Stimulated activated CD8-positive, alpha-beta memory T cell treated with anti-CD3 and anti-CD28 coated beads, Interleukin-7, amount 100 ng/mL, for 48 hours (primary cell): ENCODE measurements at places on chromosomes 5 and 9.
A peak's percentile ranks its signal among the peaks of the same experiment; 100 is the strongest.

DNA sequence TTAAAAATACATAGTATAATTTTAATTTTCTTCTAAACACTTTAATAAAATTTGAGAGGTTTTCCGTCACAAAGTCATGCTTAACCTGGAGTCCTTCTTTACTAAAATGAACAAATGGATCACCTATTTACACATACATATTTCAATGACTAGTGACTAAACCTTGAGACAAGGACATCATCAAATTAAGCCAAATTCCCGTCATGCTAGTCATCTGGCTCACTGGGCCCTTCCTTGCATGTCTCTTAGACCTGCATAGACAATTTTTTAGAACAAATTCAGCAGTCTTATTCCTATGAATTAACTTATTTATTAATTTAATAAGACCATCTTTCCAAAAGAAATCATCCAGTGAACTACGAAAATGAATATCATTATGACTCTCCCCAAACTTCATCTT is 26.6 kb downstream of the ERAP2 start:
- DNase-seq, result no peak

DNA sequence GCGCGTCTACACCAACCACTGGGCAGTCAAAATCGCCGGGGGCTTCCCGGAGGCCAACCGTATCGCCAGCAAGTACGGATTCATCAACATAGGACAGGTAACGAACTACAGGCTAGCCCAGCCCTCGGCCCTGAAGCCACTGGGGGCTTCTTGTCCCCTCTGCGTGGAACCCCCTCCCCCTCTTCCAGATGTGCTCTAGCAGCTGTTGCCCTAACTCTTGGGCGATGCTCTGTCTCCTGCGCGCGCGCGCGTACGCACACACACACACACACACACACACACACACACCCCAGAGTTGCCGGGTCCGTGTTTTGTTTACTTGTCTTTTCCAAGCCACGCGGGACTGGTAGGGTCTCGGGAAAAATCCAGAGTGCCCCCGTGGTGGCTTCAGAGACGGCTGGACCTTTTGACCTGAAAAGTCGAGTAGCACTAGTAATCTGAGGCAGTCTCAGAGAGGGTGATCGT is 836 bp downstream of the PCSK5 start:
- no peak for DNase-seq

DNA sequence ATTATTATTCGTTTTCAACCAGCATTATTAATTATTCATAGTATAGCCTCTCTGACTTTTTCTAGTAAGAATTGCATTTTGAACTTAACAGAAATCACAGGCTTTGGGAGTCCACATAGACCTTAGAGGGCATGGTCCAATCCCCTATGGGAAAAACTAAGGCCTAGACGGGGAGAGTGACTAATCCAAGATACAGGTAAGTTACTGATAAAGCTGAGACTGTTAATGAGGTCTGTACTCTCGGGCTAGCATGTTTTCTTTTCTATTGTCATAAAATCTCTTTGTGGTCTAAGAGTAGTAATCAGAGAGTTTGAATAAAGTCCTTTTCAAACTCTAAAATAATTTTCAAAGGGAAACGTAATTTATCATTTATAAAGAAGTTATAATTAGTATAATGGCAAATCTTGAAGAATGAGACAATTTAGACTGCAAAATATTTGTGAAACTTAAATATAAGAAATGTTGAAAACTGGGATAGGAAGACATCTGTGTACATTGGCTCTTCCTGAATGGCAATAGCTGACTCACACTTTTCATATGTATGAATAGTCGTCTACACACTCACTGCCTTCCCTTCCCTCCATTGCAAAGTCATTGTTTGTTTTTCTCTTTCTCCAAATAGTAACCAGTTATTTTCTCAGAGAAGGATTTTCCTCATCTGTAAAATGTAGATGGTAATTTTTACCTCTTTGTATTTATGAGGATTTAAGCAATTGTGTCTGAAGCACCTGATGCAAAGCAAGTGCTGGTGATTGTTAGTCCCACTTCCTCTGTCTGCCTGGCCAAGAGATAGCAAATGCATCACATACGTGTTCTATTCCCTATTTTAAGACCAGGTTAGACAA is 207.9 kb upstream of the CD180 start:
- DNase-seq, result no peak

DNA sequence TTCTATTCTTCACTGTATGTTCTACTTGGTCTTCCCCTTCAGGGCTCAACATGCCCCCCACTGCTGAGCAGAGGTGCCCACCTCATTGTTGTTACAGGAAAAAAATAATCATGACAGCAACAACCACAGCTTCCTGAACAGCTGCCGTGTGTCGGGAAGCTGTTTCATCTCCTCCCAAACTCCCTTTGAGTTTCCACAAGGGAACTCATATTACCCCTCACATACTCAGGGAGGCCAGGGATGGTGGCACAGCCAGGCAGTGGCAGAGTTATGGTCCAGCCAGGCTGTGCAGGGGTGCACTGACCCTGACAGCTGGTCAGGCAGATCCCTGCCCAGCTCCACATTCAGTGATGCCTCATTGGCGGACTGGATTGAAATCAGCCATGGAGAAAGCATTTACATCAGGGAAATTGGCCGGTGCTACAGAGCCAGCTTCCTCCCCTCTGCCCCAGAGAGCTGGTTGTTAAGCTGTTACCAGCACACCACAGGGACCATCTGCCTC is 37.3 kb downstream of the SARDH start:
- DNase-seq, result no peak

GRCh38 chr5:132377738-132378137 is 8.2 kb downstream of the SLC22A5 start:
- no peak for DNase-seq

DNA sequence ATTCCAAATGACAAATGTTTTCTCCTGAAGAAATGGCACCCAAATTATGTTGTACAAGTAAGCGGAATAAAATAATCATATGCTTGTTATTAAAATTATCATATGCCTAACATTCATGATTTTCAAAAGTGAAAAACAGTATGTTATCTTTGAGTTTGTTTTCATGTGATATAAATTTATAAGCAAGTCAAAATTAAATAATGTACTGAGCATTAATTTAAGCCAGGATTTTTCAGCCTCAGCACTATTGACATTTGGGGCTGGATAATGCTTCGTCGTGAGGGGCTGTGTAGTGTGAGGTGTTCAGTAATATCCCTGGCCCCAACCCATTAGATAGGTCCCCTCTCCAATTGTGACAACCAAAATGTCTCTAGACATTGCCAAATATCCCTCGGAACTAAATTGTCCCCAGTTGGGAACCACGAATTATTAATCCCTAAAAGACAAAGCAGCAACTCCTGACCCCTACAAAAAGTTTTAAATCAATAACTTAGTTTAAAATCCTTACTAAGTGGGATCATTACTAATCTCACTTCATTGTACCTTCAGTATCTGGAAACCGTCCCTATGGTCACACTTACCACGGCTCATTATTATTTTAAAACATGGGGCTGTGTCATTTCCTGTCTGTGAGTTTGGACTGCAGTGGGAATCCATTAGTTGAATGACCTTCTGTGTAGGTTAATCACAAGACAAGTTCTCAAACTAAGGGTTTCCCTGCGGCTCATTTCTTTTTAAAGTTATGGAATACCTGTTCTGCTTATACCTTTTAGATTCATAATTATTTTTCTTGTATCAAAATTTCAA is 1.3 kb upstream of the NNT start:
- no peak for DNase-seq

GRCh38 chr5:174295702-174296436 is 250.4 kb downstream of the NSG2 start:
- DNase-seq, result no peak

DNA sequence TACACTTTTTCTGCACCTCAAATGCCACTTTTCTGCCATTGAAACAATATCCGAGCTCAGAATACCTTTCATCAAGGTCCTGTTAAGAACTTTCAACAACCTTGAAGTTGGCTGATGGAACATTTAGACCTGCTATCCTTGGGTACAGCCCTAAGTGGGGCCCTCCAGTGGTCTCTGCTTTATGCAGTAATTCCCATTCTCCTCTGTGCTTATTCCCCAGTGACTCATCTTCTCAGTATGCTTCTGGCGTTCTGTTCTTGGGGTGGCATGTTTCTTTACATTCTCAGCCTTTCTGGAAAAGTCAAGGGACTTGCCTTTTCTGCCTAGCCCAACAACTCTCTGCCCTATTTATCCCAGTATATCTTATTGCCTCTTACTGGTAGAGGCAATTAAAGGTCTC is 7.1 kb downstream of the ANP32B start:
- no peak for DNase-seq

GRCh38 chr9:73074176-73074708 is 77.4 kb upstream of the ANXA1 start:
- no peak for DNase-seq

GRCh38 chr9:16425562-16426231 is 444.8 kb downstream of the BNC2 start:
- DNase-seq, result no peak

DNA sequence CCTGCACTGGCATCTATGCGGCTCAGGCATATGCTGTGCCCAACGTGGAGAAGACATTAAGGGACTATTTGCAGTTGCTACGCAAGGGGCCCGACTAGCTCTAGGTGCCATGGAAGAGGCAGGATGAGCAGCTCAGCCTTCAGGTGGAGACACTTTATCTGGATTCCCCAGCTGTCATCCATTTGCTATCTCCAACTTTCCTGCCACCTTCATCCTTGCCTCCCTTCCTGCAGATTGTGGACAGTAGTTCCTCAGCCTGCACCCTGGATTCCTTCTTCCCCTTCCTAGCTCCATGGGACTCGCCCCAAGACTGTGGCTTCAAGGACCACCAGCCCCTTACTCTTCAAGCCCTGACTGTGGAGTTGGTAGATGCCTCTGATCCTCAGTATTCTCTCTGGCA is 2.0 kb downstream of the SLC35A4 start:
- DNase-seq, result no peak

DNA sequence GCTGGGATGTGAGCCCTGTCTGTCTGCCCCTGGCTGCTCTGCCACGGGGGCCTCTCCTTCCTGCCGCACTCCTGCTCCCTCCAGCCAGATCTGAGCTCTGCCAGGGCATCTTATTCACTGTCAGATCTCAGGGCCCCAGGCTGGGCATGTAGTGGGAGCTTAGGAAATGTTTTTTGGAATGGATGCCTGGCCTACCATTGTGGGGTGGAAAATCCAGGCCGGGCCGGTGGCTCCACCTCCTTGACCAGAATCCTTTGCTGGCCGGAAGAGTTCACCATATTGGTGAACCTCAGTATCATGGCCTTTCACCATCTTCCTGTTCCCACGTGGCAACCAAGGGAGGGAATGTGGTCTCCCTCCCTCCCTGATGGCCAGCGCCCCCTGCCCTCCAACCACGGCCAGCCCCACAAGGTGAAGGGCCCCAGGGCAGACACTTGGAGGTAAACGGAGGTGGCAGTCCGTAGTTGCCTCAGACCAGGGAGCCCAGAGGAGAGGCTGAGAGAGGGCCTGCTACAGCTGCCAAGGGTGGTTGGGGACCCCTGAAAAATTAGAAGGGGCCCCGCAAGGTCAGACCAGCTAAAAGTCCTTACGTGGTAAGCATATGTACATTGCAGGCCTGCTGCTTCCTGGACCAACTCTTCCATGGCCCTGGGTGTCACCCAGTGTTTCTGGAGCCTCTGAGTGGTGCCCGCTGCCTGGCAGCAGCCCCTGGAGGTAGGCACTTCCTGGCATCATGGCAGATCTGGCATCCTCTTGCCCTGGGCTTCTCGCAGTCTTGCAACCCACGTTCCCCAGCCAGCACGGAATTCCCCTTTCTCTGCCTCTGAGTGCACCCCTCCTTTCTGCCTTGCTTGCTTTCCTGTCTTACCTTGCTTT is 153.3 kb downstream of the RGS3 start:
- peak; percentile 13 for DNase-seq

GRCh38 chr5:27463446-27464149 is 425.2 kb upstream of the CDH9 start:
- DNase-seq, result no peak

DNA sequence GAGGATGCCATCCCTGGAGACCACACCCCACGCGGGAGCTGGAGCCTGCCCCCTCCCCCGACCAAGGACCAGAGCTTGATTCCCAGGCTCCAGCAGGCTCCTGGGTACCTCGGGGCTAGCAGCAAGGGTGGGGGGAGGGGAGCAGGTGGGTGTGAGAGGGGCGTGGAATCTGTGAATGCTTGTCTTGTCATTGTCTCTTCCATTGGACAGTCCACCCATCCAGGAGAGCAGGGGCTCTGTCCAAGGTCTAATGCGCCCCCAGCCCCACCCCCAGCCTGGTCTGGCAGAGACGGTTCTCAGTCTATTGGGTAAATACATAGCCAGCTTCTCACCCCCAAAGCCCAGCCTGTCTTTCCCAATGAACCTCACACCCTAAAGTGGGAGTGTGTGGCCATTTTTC is 22.8 kb downstream of the URM1 start:
- no peak for DNase-seq

DNA sequence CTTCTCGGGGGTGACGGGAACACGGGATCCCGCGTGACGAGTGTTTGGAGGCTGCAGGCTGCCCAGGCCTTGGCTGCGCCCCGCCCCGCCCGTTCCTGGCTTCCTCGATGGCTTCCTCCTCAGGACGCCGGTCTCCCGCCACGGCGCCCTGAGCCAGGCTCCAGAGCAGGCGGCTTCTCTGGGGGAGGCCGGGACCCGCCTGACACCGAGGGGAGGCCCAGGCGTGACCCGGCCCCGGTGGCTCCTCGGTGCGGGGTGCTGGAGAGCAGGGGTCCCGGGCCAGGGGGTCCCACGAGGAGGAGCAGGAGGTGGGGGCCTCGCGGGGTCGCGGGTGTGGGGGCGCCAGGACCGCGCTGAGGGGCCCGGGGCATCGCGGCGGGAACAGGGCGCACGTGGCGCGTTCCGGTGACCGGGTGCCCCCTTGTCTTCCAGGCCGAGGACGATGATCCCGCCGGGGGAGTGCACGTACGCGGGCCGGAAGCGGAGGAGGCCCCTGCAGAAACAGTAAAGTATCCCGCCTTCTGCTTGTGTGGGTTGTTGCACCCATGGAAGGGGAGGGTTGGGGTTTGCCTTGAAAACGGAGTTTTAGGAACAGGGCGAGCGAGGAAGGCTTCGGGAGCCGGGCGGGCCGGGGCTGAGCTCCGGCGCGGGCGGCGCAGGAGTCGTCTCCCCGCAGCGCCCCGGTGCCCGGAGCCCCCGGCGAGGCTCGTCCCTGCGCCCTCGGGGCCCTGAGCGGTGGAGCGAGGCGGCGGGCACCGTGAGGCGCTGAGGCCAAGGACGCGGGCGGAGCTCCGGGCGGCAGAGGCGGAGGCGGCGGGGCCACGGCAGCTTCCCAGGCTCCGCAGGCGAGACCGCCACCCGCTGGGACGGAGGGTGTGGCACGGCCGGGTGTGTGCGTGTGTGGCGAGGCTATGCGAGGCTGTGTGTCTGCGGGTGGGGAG is 22.2 kb downstream of the AHRR start:
- no peak for DNase-seq

GRCh38 chr5:141420855-141421488 is at the start of gene PCDHGA11:
PCDHGA11 (plus strand) TSS chr5:141421051; CDS start chr5:141421228, 177 bp downstream.
- no peak for DNase-seq

DNA sequence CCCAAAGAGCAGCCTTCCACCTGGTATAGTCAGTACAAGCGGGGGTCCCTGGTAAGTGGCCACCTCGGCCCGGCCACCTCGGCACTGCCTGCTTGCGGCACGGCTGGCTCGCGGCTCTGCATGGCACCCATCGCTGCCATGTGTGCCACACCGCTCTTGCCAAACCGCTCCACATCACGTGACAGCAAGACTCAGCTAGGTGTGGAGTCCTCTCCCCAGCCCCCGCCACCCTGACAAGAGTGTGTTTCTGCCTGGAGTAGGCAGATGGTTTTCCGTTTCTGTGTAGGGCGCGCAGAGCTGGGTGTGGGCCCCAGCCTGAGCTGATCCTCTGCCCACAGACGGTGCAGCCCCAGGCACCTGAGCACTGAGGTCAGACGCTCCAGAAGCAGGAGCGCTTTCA is 50.5 kb upstream of the FCN2 start:
- no peak for DNase-seq

- DNase-seq, result no peak
Observed at GRCh38 chr9:419571-420171, 205.0 kb downstream of the DOCK8 start.
